Nephron progenitor cell (in vitro differentiated cells): ENCODE measurements at places on chromosomes 1 and 21.

- peak; percentile 74 for DNase-seq
Measured at GRCh38 chr1:34162852-34163766, 1.9 kb downstream of the CSMD2 start.

GRCh38 chr1:220809704-220810103 is 23.0 kb downstream of the MTARC1 start:
- no peak for DNase-seq

DNA sequence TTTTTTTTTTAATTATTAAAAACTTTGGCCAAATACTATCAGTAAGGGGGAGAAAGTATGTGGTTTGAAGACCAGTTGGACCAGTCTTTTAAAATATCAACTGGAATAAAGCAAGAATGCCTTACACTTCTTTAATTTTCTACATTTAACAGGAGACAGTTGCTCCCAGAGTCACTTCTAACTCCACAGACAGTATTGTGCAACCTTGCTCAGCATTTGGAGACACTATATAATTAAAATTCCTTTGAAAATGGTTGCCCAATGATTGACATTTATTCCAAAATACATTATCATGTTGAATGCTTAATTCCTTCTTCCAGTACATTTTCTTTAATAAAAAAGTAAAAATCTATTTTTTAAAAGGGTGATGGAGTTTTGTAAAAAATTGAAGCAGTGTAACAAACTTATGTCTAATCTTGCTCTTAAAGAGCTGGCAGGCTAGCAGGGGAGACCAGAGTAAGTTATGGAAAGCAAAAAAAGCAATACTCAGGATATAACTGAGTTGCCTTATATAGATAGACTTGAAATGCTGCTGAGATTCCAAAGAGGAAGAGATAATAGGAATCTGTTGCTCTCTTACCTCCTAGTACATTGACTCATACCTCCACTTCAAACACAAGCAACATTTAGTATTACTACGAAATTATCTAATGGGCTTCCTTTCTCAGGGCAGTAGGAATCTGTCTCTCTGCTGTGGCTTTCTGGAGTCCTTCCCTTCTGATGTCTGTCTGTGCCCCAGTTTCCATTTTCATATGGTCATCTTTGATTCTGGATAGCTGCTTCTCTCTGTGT is 69.7 kb upstream of the RGL1 start:
- no peak for DNase-seq

- DNase-seq, result no peak
Measured at GRCh38 chr1:27968692-27969091, 8.9 kb downstream of the XKR8 start.

DNA sequence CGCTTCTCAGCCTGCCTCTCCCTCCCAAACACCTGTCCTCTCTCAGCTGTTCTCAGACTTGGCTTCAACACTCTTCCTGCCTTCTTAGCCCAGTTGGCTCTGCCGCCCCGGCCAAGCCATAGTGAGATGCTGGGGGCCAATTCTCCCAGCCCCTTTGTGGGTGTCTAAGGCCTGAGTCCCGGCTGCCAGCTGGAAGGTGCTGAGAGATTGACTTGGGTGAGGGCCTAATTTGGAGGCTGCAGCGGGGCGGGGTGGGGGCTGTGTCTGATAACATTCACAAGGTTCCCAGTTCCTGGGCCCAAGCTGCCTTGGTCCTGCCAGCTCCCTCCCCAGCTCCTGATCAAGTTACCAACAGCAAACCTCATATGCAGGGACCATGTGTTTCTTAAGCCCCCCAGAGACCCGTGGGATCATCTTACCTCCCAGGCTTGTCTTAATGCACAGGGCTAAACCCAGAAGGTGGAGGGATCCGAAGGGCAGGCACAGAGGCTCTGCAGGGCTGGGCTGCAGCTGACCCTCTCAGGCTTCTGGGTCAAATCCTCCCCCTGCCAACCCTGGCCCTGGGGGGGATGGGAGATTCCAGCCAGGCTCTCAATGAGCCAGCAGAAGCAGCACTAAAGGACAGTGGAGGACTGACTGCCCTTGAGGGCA is 9.8 kb downstream of the INKA2 start:
- DNase-seq, result peak; percentile 68

DNA sequence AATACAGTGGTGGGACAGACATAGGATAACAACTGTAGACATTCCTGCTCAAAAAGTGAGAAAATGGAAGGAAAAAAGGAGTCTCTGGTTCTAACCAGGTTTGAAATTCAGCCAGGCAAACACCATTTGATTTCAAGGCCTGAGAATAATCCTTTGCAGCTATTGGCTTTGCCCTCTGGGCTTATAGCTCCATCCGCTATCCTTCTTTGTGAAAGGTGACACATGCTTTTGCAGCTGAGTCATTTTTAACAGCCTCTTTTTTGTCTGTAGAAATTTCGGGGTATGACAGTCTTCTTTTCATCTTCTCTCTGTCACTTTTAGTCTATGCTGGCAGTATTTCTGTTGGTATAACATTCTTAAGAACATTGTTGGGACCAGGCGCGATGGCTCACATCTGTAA is 16.2 kb downstream of the SDHC start:
- DNase-seq, result no peak

DNA sequence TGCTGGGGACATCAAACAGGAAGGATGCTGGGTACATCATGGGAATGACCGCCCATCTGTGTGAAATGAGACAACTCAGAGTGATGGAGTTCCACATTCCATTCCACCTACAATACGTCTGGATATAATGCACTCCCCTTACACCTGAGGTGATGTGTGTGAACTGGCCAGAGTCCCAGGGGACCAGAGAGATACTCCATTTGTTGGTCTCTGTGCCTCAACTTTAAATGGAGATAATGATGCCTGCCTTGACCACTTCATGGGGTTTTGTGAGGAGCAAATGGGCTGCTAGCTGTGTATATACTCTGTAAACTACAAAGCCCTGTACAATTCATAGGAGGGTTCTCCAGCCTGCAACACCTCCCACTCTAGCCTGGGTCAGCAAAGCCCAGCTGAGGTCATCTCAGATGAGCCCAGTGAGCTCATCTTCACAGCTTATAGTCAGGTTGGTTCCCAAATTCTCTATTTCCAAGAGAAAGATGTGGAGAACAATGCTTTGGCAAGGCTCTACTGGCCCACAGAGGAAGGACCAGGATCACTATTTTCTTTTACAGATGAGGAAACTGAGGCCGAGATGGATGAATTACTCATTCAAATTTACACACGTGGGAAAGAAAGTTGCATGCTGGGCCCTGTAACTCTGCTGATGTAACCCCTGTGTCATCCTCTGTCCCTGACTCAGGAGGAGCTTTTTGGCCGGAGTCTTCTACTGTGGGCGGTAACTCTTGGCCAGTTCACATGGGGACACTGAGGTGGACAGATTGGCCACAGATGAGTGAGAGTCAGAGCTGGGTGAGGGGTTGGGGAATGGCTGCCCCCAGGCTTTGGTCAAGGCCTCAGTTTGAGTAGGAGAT is 105.6 kb upstream of the GCLM start:
- DNase-seq, result no peak

- no peak for DNase-seq
Measured at GRCh38 chr1:162908780-162909179, 47.8 kb upstream of the CCDC190 start.

DNA sequence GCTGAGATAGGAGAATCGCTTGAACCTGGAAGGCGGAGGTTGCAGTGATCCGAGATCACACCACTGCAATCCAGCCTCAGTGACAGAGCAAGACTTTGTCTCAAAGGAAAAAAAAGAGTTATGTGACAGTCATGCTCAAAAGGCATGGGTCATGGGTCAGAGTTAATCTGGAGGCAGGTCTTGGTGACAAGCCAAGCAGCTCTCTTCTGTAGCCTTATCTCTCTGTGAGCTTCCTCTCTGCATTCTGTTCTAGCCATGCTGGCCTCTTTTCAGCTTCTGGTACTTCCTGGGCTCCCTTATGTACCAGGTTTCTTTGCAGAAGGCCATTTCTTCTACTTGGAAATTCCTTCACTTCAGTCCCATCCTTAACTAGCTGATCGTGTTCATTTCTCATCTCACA is 63.6 kb downstream of the NGF start:
- DNase-seq, result no peak

- DNase-seq, result no peak
Measured at GRCh38 chr1:30745156-30745833, 12.3 kb downstream of the LAPTM5 start.

- no peak for DNase-seq
Measured at GRCh38 chr1:93905734-93906133, 3.5 kb downstream of the GCLM start.

- no peak for DNase-seq
Measured at GRCh38 chr1:39681294-39681693, 9.4 kb upstream of the NT5C1A start.

DNA sequence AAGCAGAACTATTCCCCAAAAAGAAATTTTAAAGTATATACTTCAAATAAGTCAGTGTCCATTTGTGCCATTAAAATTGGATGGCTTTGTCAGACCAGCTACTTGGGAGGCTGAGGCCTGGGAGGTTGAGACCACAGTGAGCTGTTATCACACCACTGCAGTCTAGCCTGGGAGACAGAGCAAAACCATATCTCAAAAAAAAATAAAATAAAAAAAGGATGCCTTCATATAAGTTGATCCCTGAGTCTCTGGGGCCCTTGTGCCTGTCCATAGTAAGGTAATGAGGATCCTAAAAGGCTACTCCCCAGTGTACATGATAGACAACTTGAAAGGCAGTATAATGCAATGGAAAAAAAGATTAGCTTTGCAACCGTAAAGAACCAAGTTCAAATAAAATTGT is 81.2 kb upstream of the BARHL2 start:
- no peak for DNase-seq

DNA sequence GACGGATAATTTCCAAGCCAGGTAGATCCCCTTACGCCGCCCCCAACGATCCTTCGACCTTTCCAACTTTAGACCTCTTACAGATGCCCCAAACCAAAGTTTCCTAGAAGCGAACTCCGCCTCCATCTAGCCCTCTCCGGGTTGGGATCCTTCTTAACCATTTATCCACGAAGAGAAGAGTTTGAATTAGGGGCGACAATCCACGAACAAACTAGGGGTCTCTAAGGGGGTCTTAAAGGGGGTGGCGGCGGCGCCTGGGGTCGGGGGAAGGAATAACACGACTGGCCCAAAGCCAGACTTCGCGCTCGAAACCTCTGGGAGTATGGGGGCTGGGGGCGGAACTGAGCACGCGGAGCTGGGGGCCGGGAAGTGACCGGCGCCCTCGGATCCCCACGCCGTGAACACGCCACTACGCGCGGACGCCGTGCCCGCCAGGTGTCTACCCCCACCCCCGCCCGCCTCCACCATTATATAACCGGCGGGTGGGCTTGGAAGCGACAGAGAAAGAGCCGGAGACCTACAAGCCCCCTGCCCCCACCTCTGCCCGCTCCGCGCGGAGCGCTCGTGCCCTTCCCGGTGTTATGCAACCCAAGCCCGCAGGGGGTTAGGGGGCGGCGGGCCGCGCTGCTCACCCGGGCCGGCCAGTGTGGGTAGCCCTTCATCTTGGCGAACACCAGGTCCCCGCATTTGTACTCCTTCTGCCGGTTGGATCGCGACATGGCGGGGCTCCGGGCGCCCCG is 594 bp downstream of the HDGF start:
- DNase-seq, result peak; percentile 61

DNA sequence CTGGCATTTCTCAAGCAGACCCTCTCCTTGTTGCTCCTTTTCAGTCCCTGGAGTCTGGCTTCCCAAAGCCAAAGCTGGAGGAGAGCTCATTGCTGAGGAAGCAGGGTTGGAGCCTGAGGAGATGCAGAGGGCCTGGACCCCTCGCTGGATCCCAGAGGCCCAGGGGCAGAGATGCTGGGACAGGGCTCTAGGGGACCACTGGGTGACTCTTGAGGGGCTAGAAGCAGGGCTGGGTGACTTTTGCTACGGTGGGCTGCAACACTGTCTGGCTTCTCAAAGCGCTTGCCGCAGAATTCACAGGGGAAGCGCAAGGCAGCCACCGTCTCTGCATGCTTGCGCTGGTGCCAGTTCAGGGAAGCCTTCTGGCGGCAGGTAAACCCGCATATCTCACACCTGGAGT is 8.8 kb downstream of the ZNF692 start:
- DNase-seq, result no peak
